NCI-H69 (cell line): ENCODE measurements at places on chromosomes 11 and 22.
A peak's percentile ranks its signal among the peaks of the same experiment; 100 is the strongest.

- no peak for DNase-seq
Observed at GRCh38 chr11:26651916-26652315, 69.9 kb downstream of the SLC5A12 start.

- no peak for DNase-seq
Observed at GRCh38 chr22:19721330-19722177, 1.8 kb upstream of the GP1BB start.

- no peak for DNase-seq
Observed at GRCh38 chr11:4647766-4648165, 4.0 kb downstream of the OR51E1 start.

GRCh38 chr11:64208796-64209562, 2.5 kb downstream of the FERMT3 start:
- no peak for DNase-seq

DNA sequence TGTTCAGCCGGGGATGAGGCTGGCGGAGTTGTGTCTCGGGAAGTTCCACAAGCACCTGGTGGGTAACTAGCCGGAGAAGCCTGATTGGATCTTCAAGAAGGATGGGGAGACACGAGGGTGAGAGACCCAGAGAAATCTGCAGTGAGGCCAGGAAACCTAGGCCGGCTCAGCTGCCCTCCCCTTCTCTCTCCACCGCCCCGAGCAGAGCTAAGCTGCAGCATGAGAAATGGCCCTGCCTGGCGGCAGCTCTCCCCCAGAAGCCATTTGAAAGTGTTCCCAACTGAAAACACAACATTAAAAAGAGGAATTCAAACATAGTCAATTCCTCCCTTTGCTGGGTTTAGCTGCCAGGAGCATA, 77.8 kb upstream of the SHISAL1 start:
- DNase-seq, result no peak

DNA sequence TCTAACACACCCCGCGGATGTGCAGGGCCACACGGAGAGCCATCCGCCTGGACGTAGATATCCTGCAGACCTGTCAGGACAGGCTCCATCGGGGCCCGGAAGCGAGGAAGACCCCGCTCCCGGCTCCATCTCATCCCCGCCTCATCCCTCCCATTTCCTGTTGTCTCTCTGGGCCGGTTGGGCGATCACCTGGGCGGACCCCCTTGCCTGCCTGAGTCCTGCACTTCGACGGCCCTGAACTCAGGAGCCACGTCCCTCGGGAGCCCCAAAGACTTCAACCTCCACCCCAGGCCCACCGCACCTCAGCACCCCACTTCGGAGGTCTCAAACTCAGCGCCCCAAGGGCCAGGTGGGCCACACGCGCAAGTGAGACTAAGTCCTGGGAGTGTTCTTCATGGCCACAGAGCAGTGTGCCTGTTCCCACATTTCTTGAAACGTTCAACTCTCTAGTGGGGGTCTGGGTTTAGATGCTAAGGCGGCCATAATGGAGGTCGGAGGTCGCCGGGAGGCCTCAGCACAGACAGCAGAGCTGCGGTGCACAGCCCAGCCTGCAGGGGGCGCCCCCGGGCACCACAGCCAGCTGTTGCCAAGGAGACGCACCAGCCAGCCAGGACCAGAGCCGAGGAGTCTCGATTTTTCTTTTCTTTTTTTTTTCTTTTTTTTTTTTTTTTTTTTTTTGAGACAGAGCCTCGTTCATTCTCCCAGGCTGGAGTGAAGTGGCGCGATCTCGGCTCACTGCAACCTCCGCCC, 26.0 kb upstream of the FADD start:
- DNase-seq, result peak; percentile 45

DNA sequence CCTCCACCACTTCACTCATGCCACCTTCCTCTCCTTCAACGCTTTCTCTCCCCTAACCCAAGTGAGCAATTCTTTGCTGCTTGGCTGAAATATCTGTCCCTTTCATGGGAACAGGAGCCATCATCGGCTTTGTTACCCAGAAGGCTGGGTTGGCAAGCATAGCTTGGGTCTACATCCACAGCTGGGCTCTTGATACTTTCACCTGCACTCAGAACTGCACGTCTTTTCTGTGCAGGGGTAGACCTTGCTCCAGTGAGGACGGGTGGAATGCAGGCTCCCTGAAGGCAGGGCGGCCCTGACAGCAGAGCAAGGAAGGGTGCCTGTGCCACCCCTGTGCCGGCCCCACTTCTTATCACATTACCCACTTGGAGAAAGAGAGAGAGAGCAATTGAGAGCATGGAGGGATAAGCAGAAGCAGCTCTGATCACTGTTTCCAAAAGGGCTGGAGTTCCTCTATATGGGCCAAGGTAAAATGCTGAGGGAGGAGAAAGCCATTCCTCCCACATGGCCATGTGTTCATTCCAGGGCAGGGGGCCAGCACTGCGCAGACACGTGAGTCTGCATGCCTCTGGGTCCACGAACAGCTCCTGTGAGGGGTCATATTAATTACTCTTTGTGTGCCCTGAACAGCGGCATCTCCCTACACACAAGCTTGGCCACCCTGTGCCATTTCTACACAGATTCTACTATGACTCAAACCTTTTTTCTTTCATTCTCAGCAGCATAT, 181.8 kb downstream of the BUD13 start:
- no peak for DNase-seq

GRCh38 chr11:11534981-11535380, 86.8 kb downstream of the GALNT18 start:
- DNase-seq, result peak; percentile 84

DNA sequence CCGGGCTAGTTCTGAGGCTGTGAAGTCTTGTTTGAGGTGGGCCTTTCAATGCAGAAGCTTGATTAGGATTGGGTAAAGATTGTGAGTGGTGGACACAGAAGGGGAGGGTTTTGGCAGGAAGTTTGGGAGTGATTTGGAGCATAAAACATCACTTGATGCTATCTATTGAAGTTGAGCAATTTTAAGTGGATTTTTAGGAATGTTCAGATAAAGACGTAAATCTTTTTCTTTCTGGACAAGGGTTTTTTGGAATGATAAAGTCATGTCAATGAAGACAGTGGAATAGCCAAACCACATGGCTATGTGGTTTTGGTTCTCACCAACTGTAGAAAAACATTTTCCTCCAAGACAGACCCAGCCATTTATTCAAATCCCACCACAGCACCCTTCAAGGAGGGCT, 111.2 kb upstream of the SNX19 start:
- no peak for DNase-seq

DNA sequence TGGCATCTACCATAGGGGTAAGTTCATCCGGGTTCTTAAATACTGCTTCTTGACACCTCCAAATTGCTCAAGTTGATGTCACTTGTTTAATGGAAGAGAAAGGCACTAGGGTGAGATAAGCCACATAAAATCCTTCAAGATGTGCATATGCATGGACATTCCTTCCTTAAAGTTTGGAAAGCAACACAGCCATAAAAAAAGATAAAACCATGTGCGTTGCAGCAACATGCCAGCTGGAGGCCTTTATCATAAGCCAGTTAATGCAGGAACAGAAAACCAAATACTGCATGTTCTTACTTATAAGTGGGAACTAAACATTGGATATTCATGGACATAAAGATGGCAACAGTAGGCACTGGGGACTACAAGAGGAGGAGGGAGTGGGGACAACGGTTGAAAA, 8.0 kb upstream of the IL18BP start:
- DNase-seq, result no peak

- DNase-seq, result no peak
Observed at GRCh38 chr11:68159665-68160064, 38.5 kb upstream of the CHKA start.

DNA sequence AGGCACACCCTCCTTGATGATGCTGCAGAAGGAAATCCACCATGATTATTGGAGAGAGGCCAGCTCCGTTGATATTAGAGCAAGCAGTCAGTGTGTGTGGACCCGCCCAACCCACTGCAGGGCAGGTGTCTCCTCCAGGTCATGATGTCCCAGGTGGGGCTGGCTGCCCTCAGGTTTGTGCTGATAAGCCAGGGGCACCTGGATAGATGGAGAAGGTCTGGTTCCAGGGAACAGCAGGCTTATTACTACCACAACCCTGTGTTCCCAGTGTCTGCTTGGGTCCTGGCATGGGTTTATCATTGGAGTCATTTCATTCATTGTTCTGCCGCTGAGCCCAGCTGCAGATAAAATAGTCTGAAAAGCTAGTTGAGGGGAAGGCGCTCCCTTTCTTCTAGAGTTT, 181.1 kb upstream of the NECTIN1 start:
- peak; percentile 65 for DNase-seq

DNA sequence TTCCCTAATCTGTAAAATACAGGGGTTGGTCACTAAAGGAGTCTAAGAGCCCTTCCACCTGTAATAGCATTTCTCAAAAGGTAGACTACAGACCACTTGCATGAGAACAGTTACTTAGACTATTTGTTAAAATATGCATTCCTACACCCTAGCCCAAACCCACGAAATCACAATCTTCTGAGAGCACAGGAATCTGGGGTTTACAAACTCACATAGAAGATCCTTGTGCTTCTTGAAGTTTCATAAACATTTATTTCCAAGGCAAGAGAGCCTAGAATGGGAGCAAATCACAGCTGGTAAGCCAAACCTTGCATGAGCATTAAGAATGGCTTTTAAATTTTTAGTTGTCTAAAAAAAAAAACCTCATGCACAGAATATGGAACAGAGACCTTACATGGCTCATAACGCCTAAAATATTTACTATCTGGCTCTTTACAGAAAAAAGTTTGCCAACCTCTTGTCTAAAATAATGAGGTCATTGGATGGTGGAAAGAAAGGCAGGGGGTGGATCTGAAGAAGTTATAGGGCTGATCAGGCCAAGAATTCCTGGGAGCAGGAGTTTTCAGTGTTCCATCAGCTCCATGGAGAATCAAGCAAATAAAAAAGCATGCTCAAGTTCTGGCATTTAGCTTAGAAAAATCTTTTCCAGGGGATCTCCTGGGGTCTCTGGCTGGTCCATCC, 133.4 kb downstream of the CCDC34 start:
- no peak for DNase-seq

DNA sequence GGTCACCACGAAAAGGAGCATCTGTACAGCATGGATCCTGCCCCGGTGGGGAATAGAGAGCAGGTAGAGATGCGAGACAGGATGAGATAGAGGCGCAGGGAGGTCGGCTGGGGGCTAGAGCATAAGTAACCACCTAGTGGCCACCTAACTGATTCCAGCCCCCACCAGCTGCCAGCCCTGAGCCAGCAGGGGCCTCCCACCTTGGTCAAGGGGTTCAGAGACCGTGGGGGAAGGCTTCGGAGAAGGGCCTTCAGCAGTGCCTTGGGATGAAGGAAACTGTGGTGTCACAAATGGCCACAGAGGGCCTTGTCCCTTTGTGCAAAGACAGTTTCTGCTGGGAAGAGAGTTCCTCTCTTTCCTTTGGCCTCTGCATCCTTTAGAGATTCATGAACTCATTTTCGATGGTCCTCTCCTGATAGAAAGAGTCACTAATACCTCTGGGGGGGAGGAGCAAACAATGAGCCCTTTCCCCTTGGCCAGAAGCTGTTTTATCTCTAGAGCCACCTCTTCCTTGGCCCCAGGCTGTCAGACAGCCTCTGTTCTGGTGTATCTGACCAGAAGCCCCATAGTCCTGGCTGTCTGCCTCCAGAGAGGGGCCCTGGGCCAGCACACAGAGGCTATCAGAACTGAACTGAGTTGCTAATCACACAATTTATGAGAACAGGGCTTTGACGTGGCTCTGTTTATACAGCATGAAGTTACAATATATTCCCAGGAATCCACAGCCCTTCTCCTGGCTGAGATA, 146.0 kb downstream of the PARVA start:
- no peak for DNase-seq
